ENCODE measurements at places on chromosomes 12 and 14.
A peak's percentile ranks its signal among the peaks of the same experiment; 100 is the strongest.

- DNase-seq = no peak
Observed at GRCh38 chr12:104387190-104387589, 69.6 kb upstream of the CHST11 start.

GRCh38 chr12:12952036-12952435 is at the start of gene GPRC5D:
Gene GPRC5D (minus strand): TSS chr12:12952170. CDS start chr12:12950384, 1,786 bp downstream.
- no peak for DNase-seq

GRCh38 chr12:62347922-62348650 is 87.9 kb downstream of the USP15 start:
- peak; percentile 17 for DNase-seq

- DNase-seq = no peak
Observed at GRCh38 chr14:101191101-101191720, 287.7 kb upstream of the RTL1 start.

DNA sequence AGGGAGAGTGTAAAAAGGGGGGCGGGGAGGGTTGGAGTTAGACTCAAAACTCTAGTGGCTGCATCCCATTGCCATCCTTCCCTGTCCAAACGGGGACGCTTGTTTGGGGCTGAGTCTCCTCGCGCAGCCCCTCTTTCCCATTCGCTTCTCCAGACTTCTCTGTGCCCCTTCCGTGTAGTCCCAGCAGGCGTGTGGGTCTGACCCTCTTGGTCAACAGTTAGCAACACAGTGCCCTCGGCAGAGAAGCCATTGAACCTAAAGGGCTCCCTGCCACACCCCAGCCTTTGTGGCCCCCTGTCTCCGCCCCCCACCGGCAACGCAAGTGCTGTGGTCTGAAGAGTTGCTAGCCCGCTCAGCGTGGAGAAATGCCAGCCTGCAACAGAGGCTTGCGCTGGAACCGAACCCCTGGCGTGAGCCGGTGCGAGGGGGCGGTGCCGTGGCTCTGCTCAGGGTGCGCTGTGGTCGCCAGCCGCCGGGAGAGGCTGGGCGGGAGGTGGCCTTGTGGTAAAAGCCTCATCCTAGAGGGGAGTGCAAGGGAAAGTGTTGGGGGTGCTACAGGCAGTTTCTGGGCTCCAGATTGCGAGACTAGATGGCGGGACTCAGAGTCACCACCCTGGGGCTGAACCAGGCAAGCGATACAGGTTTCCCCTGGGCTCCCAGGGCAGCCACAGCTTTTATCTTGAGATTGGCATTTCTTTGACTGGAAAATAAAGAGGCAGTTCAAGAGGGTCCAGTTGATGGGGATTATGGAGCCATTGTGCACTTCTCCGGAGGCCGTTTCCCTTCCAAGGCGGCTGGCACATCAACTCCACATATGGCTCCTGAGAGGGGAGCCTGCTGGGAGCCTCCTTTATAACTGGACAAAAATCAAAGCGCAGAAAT is 2.1 kb downstream of the PLXNC1 start:
- DNase-seq = no peak

DNA sequence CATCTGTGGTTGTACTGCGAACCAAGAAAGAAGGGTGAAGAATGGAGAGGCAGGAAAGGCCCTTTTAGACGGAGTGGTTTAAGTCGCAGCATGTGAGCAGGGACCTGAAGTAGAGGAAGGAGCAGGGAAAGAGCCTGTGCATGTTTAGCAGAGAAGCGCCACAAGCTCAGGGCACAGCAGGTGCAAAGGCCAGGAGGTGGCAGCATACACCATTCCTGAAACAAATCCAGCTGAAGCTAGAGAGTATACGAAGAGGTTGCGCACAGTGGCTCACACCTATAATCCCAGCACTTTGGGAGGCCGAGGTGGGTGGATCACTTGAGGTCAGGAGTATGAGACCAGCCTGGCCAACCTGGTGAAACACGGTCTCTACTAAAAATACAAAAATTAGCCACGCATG is 49.9 kb downstream of the HELB start:
- no peak for DNase-seq

DNA sequence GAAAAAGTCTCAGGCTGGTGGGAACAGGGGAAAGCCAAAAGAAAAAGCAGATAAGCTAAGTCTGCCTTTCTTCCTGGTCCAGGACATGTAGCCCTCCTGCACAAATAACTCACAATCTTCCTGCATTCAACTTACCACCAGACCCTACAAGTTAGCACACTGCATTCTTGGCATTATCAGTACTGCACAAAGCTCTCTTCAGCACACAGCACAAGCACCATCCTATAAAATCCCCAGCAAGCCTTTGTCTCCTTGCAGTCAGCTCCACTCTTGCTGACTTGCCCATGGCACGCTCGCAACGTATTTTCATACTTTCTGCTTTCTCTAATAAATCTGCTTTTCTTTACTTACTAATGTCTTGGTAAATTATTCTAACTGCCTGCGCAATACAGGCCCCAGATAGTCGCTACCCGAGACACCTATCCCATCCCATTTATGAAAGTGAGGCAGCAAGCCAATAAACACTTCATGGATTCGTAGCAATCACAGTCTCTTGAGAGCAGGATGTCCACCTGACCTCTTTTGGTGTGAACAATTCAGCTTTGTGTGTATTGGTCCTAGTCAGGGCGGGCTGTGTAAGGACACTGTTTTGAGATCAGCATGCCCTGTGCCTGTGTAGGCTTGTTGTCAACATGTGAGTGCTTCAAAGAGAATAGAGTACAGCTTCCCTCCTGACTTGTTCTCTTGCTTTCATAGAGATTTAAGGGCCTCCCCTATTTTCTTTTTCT is 49.0 kb downstream of the TMEM117 start:
- DNase-seq = no peak

- peak; percentile 21 for DNase-seq
Observed at GRCh38 chr14:59354666-59355065, 110.5 kb downstream of the GPR135 start.

Data from AG09309 (cell line).